ENCODE measurements at places on chromosomes 7 and 10. TPM values are rescaled to one million over a fixed set of nuclear protein-coding genes. Genes with fewer than 3 reads are reported as not detected.

GRCh38 chr7:54778696-54779540 is 19.9 kb upstream of the SEC61G start:
- DNase-seq, result no peak

Gene PRSS37
- not detected for total RNA-seq

Gene DYNC1I1
- total RNA-seq, result 129 TPM

- DNase-seq, result no peak
These were observed 107.7 kb downstream of the CACNA2D1 start for GRCh38 chr7:82335927-82336326.

Gene MRPL43
- total RNA-seq, result 62.6 TPM

Gene ANTXRL
- not detected for total RNA-seq

- no peak for DNase-seq
These were observed 37.2 kb downstream of the IMMP2L start for GRCh38 chr7:111525100-111525499.

Gene DEPP1
- 142 TPM for total RNA-seq

- no peak for DNase-seq
These were observed 88.6 kb upstream of the KCNIP2 start for GRCh38 chr10:101932183-101932582.

- DNase-seq, result no peak
These were observed 81.1 kb downstream of the ZMIZ1 start for GRCh38 chr10:79149662-79150443.

Gene TMEM139
- 3.6 TPM for total RNA-seq

GRCh38 chr10:67943917-67944316 is 59.5 kb downstream of the SIRT1 start:
- no peak for DNase-seq

- no peak for DNase-seq
These were observed 208.4 kb upstream of the LRRTM3 start for GRCh38 chr10:66717231-66717981.

Gene HMX2
- not detected for total RNA-seq

- DNase-seq, result no peak
These were observed 47.3 kb upstream of the OIT3 start for GRCh38 chr10:72846238-72846637.

- no peak for DNase-seq
These were observed 1.4 kb downstream of the MYO1G start for GRCh38 chr7:44977304-44977958.

Gene BMPER
- total RNA-seq, result 33.7 TPM

Gene C7orf33
- not detected for total RNA-seq

DNA sequence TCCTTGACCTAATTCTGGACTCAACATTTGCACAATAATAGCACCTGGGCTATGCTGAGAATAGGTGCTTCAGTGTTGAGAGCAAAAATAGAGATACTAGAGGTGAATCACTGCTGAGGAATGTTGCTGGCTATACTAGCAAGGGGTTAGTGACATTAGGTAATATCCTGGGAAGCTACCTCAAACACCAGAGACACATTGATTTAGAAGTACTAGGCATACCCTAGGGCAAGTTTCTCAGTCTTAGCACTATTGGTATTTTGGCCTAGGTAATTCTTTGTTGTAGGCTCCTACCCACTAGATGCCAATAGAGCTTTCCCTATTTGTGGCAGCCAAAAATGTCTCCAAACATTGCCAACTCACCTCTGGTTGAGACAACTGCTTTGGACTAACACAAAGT is 484.0 kb upstream of the MBL2 start:
- no peak for DNase-seq

Gene CFAP43
- total RNA-seq, result 5.2 TPM

Gene TRPV5
- 0.56 TPM for total RNA-seq

GRCh38 chr7:21500117-21500832 is 42.6 kb upstream of the DNAH11 start:
- no peak for DNase-seq

DNA sequence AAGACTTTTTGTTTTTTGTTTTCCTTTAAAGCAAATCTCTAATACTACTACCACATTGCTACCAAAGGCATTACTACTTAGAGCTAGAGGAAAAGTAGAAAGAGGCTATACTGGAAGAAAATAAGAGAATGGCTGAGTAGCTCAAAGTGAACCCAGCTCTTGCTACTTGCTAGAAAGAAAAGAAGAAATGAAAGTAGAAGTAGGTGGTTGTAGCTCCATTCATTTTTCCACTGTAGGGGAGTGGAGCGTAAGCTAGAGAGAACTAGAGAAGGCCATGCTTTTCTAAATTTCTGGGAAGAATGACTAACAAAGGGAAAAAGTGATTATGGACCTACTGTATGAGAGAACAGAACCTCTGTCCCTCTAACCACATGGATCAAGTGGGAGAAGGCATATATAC is 184.4 kb downstream of the PON1 start:
- DNase-seq, result no peak

Gene CPA2
- 0.56 TPM for total RNA-seq

Measured in dorsolateral prefrontal cortex (tissue), 122 donors.